Stimulated activated CD4-positive, alpha-beta T cell treated with anti-CD3 and anti-CD28 coated beads, Interleukin-4, amount 100 ng/mL, for 24 hours (primary cell): ENCODE measurements at places on chromosomes 6 and 20.

GRCh38 chr6:110965629-110966229 lies 7.2 kb downstream of the GTF3C6 start:
- no peak for DNase-seq

DNA sequence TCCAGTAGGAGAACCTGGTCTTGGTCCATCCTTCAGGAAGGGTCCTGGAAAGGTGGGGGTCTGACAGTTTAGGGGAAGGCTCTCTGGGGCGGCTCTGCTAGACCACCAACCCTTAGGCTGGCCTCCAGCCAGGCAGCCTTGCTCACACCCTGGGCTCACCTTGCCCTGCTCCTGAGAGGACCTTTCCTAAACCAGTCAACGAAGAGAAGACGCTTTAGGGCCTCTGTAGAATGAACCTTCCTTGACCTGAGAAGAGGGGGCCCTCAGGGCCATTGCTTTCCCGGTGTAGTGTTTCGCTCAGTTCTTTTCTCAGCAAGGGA lies 1.1 kb downstream of the CDC25B start:
- no peak for DNase-seq

GRCh38 chr6:155782320-155782731 lies 326.7 kb upstream of the NOX3 start:
- DNase-seq, result no peak

DNA sequence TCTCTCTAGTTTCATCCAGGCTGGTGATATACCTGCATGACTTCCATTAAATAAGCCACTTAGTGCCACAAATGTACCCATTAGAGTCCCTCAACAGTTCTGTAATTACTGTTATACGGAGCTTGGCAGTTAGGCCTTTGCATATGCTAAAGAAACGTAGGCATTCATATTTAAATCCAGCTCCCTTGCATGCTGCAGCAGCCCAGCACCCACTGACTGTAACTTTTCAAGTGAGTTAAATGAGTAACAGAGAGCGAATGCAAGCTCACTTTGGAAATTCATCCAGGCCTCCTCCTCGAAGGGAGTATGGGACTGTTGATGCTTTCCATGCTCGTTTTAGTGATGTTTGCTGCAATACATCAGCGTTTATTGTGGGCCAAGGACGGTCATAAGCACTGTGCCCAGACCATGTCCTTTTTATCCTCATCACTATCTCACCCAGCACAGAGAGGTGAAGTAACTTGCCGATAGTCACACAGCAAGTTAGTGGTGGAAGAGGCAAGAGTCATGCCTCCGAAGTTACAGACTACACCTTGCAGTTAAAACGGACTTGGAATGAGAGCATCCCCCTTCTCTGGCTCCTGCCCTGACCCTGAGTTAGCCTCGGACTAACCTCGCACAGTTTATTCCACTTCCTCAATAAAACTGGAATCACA lies 179.4 kb upstream of the PDE10A start:
- DNase-seq, result no peak

DNA sequence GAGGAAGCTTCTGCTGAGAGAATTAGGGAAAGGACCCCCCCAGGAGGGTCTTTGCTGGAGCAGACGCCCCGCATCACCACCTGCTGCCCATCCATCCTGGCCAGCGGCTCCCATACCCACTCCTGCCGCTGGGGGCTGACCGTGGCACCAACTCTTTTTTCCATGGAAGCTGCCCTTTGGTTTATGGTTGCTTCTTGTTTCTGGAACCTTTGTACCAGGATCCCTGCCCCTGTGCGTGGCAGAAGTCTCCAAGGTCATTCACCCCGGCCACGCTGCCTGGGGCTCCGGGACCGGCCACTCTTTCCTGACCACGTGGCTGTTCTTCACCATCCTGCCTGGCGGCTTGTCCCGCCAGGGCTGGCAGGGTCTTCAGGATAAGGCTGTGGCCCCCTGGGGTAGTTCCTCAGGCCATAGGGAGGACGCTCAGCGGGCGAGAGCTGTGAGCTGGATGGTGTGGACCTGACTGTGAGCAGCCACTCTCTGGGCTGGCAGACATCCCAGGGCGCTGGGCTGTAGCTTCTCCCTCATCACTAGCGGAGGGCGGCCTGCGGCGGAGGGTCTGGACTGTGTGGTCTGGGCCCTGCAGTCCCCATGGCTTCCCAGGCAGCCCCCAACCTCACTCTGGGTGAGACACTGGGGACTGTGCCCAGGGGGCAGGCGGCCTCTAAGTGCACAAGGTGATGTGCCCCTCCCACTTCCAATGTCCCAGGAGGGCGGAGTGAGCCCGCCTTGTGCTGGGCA lies 22.8 kb upstream of the RBBP8NL start:
- DNase-seq, result no peak

- DNase-seq, result no peak
Measured at GRCh38 chr6:75611011-75611701, 9.5 kb downstream of the SENP6 start.

GRCh38 chr6:143755301-143755744 lies 77.6 kb downstream of the PHACTR2 start:
- no peak for DNase-seq

- DNase-seq, result no peak
Measured at GRCh38 chr20:59827138-59828056, 106.0 kb downstream of the SYCP2 start.

- no peak for DNase-seq
Measured at GRCh38 chr6:136639702-136640101, 89.5 kb upstream of the MAP7 start.

DNA sequence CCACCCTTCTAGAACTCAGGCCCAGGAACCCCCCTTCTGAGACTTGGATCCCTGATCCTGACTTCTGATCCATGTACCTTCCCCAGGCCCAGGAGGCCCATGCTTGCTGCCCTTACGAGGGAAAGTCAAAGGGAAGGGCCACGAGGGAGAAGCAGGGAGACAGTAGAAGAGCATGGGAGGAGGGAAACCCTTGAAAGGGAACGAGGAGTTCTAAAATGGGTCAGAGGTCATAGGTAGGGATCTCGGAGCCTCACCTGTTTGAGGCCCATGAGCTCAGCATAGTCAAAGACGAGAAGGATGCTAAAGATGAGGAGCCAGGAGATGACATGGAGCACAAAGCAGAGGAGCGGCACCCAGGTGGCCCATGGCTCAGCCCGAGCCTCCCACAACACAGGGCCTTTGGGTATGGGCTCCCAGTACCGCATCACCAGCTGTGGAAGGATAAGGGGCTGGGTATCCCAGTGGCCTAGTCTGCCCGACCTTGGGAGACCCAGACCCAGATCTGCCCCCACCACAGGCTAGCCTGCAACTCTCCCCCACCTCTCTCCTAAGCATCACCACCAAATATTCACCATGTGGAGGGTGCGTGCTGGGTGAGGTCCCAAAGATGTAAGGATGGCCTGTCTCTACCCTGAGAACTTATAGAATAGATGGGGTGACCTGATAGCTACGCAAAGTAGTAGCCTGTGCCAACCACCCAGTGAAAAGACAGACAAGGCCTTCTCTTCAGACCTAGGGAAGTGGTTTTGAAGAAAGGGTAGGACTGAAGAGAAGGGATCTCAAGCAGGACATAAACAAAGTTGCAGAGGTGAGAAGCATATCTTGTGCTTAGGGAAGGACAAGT lies 1.5 kb downstream of the NRM start:
- DNase-seq, result no peak

DNA sequence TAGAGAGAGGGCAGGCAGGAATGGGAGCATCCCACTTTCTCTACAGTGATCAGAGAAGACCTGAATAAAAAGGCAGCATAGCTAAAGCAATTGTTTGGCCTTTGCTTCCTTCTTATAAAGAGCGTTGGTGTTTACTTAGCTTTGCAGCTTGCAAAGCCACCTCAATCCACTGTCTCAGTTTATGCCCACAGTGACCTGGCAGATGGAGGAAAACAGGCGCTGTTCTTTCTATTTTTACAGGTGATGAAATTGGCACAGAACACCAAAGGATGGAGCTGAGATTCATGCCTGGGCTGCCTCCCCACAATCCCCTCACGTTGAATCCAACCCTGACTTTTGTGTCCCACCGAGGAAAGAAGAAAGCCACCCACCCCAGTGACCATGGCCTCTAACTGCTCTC lies 130.5 kb downstream of the TTLL2 start:
- no peak for DNase-seq

DNA sequence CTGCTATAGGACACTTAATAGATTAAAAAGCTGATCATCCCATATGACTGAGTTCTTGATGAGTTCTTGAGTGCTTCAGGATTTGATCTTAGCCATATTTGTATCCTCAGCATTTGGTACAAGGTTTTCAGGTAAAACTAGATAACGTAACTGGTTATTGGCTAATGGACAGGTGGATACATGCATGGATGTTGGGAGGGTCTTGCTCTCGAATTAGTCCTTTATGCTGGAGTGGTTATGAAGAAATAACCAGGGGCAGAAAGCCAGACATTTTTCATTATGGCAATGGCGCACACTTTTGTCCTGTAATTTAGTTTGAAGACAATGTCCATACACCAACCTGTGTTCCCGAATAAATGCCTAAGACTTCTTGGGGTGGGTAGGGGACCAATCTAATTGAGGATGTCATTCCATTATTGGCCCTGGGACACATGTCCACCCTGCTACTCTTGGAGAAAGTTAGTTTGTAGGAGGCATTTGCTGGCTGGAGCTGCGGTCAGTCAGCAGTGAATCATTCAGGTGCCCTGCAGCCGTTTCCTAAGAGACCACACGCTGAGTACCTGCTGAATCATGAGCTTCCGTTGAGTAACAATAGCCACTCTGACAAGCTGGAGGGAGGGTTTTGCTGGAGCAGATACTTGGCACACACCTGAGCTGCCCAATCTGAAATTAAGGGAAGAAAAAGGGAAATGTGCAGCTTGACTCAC lies 194.4 kb downstream of the FOXA2 start:
- no peak for DNase-seq

GRCh38 chr6:164005004-164005711 lies 590.6 kb downstream of the QKI start:
- DNase-seq, result no peak

DNA sequence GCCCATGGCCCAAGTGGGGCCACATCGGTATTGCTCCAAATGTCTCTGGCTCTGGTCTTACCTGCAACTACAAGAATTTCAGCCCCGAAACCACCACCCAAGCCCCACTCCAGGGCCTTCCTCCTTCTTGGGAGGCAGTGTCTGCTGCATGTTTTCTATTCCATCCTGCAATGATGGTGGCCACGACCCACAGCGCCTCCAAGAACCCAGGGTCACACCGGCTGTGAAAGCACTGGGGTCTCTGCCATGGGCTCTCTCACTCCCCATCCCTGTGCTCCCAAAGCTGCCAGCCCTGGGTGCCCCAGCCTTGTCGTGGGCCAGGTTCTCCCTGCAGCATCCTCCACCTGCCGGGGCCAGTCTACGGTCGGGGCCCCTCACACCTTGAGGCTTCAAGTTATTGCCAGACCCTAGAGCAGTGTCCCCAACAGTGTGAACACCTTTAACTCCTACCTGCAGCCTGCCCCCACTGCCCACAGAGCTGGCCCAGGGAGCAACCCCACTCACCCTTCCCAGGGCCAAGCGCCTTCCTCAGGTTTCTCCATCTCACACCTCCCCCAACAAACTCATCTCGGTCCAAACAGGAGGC lies 115.4 kb downstream of the JPH2 start:
- no peak for DNase-seq

DNA sequence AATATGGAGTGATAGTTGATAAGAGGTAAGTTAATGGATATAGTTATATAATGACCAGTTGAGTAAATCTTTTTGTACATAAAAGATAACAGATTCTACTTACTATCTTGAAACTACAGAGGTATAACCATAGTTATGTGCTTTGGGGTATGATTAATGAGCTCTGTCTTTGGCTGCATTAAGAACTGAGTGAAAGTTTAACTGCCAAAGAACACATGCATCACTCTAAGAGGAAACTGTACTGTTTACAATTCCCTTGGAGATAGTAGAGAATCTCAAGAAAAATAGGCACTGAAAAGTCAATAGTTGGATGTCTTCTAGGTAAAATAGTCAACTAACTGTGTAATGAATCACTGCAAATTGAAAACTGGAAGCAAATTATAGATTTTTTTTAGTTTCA lies 1129.5 kb downstream of the EPHA7 start:
- no peak for DNase-seq

GRCh38 chr20:19519466-19519865 lies 238.6 kb upstream of the RIN2 start:
- no peak for DNase-seq

DNA sequence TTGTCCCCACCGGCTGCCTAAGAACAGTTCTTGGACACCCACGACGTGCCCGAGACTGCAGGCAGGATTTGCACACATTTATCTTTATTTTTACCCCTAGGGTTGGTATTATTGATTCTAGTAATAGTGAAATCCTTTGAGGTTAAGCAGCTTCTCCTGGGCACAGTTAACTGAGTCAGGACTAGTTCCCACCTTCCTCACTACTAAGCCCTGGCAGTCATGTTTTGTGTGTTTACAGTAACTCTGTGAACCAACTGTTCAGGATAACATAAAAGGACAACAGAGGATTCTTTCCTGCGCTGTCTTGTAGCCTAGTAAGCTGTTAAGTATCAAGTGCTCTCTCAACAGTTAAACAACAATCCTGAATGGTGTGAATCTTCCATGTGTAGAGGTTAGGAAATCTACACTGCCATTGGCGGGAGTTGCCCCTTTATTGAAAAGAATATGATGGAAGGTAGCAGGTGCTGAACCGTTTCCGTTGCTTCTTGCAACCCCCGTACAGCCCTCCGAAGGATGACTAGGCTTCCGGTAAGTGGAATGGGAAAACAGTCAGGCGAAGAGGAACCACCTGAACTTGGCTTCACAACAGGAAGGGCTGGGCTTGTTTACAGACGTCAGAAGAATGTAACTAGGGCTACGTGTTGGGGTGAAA lies 979 bp upstream of the SOD2 start:
- peak; percentile 41 for DNase-seq

GRCh38 chr6:80454197-80454596 lies 347.7 kb downstream of the BCKDHB start:
- DNase-seq, result no peak

GRCh38 chr6:24391756-24392405 lies 10.9 kb upstream of the MRS2 start:
- no peak for DNase-seq

GRCh38 chr20:62043131-62043914 lies 22.4 kb downstream of the TAF4 start:
- DNase-seq, result no peak

DNA sequence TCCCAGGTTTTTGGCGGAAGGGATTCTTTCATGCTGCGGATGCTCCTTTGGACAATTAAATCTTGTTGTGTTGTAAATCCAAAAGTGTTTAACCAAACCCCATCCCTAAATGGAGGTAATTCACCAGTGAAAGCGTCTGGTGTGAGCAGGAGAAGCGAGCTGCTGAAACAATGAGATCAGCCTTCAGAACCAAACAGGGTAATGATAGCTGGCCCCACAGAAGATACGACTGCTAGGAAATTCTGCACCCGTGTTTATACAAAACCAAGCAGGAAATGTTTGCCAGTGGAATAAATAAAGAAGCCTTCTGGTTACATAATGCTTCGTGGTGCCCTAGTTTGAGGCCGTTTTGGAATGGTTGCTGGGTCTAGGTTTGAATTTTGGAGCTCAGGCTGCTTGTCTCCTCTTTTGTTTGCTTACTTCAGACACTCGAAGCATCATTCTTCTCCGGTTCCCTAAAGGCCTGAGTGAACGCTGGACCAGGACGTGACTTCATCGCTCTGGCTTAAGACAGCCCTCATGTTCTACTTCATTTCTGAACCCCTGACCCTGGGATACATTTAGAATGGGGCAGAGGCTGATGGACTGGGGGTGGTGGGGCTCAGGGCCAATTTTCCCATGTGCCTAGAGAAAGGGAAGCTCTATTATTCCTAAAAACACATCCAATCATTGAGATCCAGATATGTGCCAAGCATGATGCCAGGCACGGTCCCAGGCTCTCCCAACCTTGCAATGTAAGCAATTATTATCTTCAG lies 61.6 kb upstream of the JAG1 start:
- DNase-seq, result no peak
